Naive thymus-derived CD8-positive, alpha-beta T cell (primary cell): ENCODE measurements at places on chromosomes 5 and 9.

DNA sequence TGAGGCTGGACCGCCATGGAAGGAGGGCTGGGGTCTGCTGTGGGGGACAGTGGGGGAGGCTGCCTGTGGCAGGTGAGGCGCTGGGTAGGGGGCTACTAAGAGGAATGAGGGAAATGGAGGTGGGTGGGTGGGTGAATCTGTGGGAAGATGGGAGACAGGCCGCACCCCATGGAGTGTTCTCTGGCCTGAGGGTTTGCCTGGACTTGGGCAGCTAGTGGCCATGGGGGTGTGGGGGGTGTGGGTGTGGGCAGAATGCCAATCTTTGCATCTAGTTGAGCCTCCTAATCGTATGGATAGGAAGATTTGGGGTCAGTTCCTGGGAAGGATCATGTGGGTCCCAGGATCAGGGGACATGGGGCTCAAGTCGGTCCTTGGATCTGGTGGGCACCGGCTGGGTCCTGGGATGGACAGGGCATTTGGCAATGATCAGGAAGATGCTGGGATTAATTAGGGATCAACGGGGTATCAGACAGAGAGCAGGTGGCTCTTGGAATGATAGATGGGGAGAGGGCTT, 518 bp downstream of the ZDHHC12 start:
- peaks cover 22% of the 10 kb centered on the region for H3K4me1 ChIP-seq
- H3K4me3 ChIP-seq, result peak overlapping the region; percentile 94
- no peaks in the 10 kb centered on the region for H3K36me3 ChIP-seq
- H3K27ac ChIP-seq, result peak overlapping the region; percentile 96
- H3K27me3 ChIP-seq, result no peaks in the 10 kb centered on the region

GRCh38 chr9:74770508-74771261, 117.0 kb downstream of the TRPM6 start:
- H3K27ac ChIP-seq, result no peak overlapping the region
- H3K27me3 ChIP-seq, result peaks cover 19% of the 10 kb centered on the region
- H3K4me1 ChIP-seq, result no peaks in the 10 kb centered on the region
- no peaks in the 10 kb centered on the region for H3K36me3 ChIP-seq

DNA sequence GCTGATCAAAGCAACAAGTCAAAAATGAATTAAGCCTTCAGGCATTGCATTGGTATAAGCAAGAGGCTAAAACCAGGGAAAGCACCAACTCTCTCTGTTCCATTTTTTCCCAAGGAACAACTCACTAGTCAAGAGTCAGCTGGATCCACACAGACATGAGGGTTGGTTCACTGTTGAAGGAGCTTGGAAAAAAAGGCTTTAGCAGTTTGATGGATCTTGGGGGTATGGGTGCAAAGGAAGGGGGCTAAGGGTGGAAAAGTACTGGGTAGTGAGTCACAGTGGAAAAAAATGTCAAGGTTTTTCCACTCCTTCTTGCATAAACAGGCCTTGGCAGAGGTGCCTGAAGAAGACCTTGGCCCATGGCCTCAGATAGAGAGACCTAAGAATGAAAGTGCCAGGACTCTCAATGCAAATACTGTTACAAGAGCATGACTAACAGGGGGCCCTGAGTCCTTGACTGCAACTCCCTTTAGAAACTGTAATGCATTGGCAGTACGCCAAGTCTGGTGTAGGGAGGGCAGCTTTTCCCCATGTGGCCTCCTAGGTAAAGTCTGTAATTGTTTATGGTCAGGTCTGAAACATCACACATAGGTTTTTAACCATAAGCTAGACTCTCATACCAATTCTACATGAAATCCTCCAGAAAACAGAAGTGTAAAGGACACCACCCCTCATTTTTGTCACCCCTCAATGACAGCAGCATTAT, 23.7 kb downstream of the ACTL7A start:
- peaks cover 28% of the 10 kb centered on the region for H3K36me3 ChIP-seq
- H3K4me1 ChIP-seq, result peaks cover 10% of the 10 kb centered on the region
- no peak for DNase-seq
- no peaks in the 10 kb centered on the region for H3K27me3 ChIP-seq
- H3K4me3 ChIP-seq, result no peak overlapping the region

DNA sequence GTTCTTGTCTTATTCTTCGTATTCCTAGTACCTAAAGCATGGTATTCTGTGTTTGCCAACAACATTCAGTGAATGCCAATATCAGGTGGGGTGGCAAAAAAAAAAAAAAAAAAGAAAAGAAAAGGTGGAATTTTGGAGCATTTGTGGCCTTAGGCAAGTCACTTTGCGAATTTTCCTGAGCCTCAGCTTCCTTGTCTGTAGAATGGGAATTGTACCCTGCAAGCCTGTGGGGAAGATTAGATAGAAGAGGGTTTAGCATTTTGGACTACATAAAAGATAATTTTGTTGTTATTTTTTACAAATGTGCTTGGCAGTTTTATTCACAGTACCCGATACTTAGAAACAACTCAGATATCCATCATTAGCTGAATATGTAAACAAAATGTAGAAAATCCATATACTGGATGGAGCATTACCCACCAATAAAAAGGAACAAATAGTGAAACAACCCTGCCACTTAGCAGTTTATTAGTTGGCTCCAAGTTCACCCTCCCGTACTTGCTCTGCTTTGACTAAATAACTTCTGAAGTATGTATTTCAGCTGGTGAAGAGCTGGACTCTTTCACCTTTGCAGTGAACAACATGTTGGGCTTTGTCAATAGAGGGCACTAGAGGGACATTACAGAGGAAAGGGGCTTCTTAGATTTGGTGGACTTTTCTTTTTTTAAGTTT, 13.6 kb downstream of the UBE2D2 start:
- H3K4me3 ChIP-seq, result peak overlapping the region; percentile 57
- H3K27me3 ChIP-seq, result no peaks in the 10 kb centered on the region
- H3K4me1 ChIP-seq, result peaks cover 87% of the 10 kb centered on the region
- H3K36me3 ChIP-seq, result peaks cover 2% of the 10 kb centered on the region
- H3K27ac ChIP-seq, result peak overlapping the region; percentile 71

- no peaks in the 10 kb centered on the region for H3K36me3 ChIP-seq
- DNase-seq, result no peak
- no peaks in the 10 kb centered on the region for H3K27me3 ChIP-seq
- H3K27ac ChIP-seq, result no peak overlapping the region
- peaks cover 8% of the 10 kb centered on the region for H3K4me1 ChIP-seq
These were observed 42.8 kb upstream of the IL6ST start for GRCh38 chr5:56037531-56038010.

DNA sequence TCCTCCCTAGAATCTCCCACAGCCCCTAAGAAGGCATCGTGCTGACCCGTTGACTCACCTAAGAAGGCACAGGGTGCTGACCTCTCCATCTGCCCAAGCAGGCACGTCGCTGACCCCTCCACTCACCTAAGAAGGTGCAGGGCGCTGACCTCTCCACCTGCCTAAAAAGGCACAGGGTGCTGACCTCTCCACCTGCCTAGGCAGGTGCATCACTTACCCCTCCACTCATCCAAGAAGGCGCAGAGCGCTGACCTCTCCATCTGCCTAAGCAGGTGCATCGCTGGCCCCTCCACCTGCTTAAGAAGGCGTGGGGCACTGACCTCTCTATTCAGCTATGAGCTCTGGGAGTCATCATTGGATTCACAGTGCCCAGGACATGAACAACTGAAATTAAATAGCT, 54.4 kb upstream of the FCN1 start:
- H3K4me1 ChIP-seq, result no peaks in the 10 kb centered on the region
- no peak overlapping the region for H3K4me3 ChIP-seq
- peaks cover 9% of the 10 kb centered on the region for H3K27me3 ChIP-seq
- H3K27ac ChIP-seq, result no peak overlapping the region
- H3K36me3 ChIP-seq, result no peaks in the 10 kb centered on the region
- DNase-seq, result no peak
